NCI-H1417 (cell line): ENCODE measurements at places on chromosomes 2 and 18.

GRCh38 chr2:8327371-8328100 is 354.3 kb upstream of the ID2 start:
- no peak for DNase-seq

- no peak for DNase-seq
Observed at GRCh38 chr2:216879727-216880508, 20.1 kb upstream of the TNP1 start.

DNA sequence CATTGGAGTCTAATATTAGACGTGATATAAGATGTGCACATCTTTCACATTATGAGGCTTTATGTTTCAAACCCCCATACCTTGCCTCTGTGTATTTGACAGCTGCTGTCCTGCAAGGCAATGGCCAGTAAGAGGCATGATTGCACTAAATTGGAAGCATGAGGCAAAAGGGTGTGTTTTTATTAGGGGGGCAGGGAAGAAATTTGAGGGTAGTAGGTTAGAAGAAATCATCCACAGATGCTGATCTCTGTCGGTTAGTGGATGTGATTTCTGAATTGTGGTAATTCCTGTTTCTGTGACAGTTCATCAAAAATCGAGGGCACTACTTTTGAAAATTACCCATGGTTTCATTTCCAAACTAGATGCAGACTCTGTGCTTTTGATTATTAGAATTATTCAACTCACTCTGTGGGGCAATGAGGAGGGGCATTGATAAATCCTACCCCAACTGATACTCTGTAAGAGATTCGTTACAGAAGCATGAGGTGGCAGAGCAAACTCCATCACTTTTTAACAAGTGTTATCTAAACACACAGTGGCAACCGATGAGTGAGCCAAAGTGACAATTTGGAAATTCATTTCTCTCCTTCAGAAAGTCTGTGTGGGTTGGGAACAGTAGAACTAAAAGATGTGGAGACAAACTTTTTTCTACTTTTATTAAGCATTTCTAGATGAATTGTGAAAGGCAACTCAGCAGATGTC is 453.0 kb downstream of the ARHGAP15 start:
- DNase-seq, result peak; percentile 17

GRCh38 chr2:62265106-62265505 is 69.2 kb downstream of the B3GNT2 start:
- peak; percentile 29 for DNase-seq

DNA sequence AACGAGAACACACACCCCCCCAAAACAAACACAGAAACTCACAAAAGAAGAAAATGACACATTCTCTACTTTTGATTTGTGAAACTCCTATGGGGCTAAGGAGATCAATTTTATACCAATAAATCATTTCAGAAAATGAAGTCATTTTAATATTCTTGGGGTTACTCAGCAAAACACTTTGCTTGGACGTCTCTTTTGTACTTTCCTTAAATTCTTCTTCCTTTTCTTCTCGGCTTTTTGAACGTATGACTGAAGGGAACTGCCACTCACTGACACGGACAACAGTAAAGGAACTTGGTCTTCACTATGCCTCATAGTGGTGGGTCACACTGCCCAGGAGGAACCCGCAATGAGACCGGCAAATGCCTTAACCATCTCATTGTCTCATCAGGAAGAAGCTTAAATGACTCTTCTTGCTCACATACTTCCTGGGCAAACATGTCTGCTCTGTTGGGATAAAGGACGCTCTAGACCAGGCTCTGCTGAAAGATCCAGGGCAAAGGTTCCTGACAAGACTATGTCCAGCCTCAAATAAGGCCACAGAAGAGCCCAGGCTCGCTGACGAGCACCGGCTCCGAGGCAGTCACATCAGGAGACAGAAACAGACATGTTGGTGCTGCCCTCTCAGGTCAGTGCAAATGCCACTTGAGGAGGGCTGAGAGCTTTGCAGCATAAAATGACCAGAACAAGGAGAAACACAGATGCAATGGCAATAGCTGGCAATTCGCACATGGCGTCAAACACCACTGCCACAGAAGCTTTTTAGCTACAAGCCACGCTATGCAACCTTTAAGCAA is 205.5 kb downstream of the TGIF1 start:
- DNase-seq, result no peak

GRCh38 chr18:35592298-35592697 is 10.8 kb downstream of the GALNT1 start:
- no peak for DNase-seq
